ENCODE measurements at places on chromosomes 3 and 15.

- H3K27ac ChIP-seq, result no peak overlapping the region
- H3K27me3 ChIP-seq, result no peaks in the 10 kb centered on the region
- peaks cover 3% of the 10 kb centered on the region for H3K36me3 ChIP-seq
- no peaks in the 10 kb centered on the region for H3K4me1 ChIP-seq
- DNase-seq, result no peak
These were observed 92.7 kb downstream of the BOC start for GRCh38 chr3:113304102-113304501.

DNA sequence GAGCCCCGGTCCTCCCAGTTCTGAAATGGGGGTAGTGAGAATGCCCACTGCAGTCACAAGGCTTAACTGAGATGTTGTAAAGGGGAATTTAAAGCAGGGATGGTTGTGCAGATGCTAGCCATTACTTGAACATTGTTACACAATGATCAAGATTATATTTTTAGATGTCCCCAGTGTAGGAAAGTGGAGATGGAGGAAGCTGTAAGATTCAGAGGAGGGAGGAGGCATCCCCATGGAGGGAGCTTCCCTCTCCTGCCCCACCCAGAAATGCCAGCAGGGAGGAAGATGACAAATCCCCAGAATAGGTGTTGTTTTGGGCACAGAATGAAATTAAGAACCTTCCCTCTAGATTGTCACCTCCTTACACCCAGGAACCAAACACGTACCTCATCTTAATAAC lies 46.1 kb downstream of the EFCAB12 start:
- peaks cover 14% of the 10 kb centered on the region for H3K36me3 ChIP-seq
- H3K4me3 ChIP-seq, result no peak overlapping the region

DNA sequence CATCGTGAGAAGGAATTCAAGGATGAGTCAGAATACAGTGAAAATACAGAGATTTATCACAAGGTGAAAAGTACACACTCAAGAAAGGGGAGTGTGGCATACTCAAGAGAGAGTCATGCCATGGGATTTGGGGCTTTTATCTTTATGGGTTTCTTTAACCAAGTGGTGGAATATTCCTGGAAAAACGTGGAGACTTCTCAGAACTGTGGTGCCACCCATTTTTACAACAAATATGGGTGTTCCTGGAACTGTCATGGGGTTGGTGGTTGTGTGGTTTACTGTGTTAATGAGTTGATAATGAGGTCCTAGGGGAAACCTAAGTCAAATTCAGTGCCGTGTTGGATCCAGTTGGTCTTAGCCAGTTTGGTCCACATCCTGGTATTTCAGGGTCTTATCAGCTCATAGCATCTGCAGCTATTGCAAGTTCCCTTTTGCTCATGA lies 497.2 kb downstream of the GABRG3 start:
- no peak overlapping the region for H3K27ac ChIP-seq
- no peaks in the 10 kb centered on the region for H3K27me3 ChIP-seq
- H3K36me3 ChIP-seq, result no peaks in the 10 kb centered on the region
- DNase-seq, result no peak

GRCh38 chr3:27596921-27597320 lies 112.7 kb upstream of the SLC4A7 start:
- no peak for DNase-seq
- H3K4me1 ChIP-seq, result peaks cover 15% of the 10 kb centered on the region
- H3K27me3 ChIP-seq, result no peaks in the 10 kb centered on the region

DNA sequence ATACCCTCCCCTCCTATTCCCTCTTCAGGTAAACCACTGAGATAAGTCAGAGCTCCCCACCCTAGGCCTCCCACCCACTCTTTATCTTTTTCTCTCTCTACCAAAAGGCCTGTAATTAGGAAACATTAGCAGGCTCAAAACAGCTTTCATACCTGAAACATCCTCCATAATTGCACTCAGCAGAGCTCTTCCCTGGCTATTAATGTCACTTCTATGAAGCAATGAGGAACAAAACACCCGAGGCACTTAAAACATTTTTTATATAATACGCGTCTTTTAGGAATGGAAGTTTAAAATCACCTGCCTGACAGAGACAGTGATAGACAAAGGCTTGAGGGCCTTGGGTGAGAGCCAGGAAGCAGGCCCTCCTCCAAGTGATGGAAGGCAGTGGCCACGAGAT lies 138.9 kb downstream of the EPHB1 start:
- no peak overlapping the region for H3K27ac ChIP-seq
- H3K4me1 ChIP-seq, result peaks cover 7% of the 10 kb centered on the region
- H3K4me3 ChIP-seq, result no peak overlapping the region

- H3K36me3 ChIP-seq, result no peaks in the 10 kb centered on the region
- no peak overlapping the region for H3K4me3 ChIP-seq
- H3K27ac ChIP-seq, result no peak overlapping the region
- no peaks in the 10 kb centered on the region for H3K4me1 ChIP-seq
- peaks cover 14% of the 10 kb centered on the region for H3K27me3 ChIP-seq
These were observed 45.3 kb upstream of the C3orf80 start for GRCh38 chr3:160179906-160180305.

- no peak for DNase-seq
- no peaks in the 10 kb centered on the region for H3K4me1 ChIP-seq
- no peak overlapping the region for H3K27ac ChIP-seq
These were observed 216.5 kb downstream of the ZNF385D start for GRCh38 chr3:21534462-21534861.

Data from activated CD4-positive, alpha-beta T cell treated with anti-CD3 and anti-CD28 coated beads for 36 hours (primary cell).